ENCODE measurements at places on chromosomes 7 and 10. TPM values are rescaled to one million over a fixed set of nuclear protein-coding genes. Genes with fewer than 3 reads are reported as not detected.
A peak's percentile ranks its signal among the peaks of the same experiment; 100 is the strongest.

DNA sequence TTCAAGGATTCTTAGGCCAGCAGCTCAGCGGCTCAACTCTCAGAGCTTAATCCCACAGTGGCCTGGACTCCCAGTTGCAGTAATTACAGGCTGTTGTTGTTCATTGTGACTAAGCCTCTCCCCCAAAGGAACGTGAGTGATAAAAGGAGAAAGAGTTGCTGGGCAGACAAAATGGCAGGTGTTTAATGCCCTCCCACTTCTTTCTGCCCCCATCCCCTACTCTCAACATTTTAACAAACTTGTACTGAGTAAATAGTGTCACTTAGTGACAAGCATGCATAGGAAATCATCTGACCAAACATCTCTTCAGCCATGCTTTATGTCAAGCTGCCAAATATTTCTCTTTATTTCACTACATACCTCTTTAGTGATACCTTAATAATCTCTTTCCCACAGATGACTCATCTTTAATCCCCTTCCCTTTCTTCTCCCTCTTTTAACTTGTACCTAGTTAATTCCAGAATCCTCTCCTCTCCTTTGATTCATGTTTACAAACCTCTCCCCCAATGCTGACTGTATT is 12.4 kb upstream of the MTERF1 start:
- no peak for DNase-seq

DNA sequence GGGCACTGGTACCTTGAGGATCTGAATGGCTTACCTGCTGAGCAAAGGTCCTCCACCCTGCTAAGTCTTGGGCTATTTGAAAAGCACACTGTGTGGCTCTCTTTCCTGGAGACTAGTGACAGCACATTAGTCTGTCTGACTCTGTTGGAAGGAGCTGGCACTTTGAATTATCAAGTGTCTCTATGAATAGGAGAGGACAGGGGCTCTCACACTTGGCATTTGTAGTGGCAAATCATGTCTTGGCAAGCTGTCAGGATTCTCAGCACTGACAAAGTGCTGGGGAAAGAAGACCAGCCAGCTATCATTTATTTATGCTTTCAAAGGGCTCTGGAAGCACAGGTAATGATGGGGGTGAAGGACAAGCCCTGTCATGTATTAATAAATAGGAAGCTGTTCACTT is 62.8 kb downstream of the MTPN start:
- DNase-seq = no peak

- DNase-seq = peak; percentile 75
Observed at GRCh38 chr7:29622335-29623265, 59.0 kb downstream of the PRR15 start.

Gene CALML3
- total RNA-seq = not detected

Gene ZNF438
- total RNA-seq = 3.9 TPM

Measured in epithelial cell of proximal tubule (primary cell).